ENCODE measurements at places on chromosomes 7 and 10. TPM values are rescaled to one million over a fixed set of nuclear protein-coding genes. Genes with fewer than 3 reads are reported as not detected.
A peak's percentile ranks its signal among the peaks of the same experiment; 100 is the strongest.

DNA sequence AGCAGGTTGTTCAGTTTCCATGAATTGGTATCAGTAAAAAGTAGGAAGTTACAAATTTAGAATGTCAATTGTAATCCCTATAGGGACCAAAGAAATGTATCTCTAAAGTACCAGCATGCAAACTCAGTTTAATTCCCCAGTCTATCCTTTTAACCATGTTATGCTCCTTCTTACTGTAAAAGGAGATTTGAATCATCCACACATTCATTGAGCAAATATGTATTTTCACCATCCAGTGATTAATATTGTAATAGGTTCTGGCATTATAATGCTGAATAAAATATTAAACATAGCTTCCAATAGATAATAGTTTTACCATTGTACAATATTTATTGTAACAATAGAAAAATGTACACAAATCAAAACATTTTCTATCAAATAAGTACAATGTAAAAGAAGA lies 228.2 kb upstream of the SEMA3A start:
- no peak overlapping the region for H3K27ac ChIP-seq
- H3K36me3 ChIP-seq: no peaks in the 10 kb centered on the region
- DNase-seq: no peak
- H3K4me1 ChIP-seq: no peaks in the 10 kb centered on the region
- no peak overlapping the region for H3K4me3 ChIP-seq

- peaks cover 8% of the 10 kb centered on the region for H3K4me1 ChIP-seq
- no peak overlapping the region for H3K4me3 ChIP-seq
- no peak overlapping the region for H3K27ac ChIP-seq
- no peak for DNase-seq
Observed at GRCh38 chr10:118315629-118316028, 26.5 kb downstream of the FAM204A start.

DNA sequence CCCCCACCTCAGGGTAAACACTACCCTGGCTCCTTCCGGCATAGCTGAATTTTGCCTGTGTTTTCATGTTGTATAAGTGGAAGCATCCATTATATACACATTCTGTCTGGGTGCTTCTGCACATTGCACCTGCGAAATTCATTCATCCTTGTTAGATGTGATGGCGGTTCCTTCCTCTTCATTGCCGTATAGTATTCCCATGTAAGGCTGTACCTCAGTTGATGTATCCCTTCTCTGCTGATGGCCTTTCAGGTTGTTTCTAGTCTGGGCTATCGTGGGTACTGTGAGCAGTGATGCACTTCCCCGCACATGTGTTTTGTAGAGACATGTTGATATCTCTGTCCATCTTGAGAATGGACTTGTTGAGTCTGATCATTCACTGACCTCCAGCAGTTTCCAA lies 28.9 kb downstream of the ELFN1 start:
- no peaks in the 10 kb centered on the region for H3K27me3 ChIP-seq
- H3K36me3 ChIP-seq: no peaks in the 10 kb centered on the region
- no peak for DNase-seq
- no peak overlapping the region for H3K27ac ChIP-seq

Gene PCLO
- 4.4 TPM for total RNA-seq

Gene HK1
- 77.6 TPM for total RNA-seq

DNA sequence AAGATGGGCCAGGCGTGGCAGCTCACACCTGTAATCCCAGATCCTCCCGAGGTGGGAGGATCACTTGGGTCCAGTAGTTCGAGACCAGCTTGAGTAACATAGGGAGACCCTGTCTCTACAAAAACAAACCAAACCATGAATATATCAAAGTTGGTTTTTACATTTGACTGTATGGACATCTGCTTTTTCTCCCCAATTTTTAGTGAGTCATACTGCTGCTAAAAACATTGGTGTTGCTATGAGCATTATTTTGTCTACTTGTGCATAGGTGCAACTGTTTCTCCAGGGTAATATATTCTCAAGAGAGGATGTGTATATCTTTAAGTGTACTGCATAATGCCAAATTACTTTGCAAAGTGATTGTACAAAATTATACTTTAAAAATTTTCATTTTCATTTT lies 769 bp upstream of the TMEM248 start:
- H3K27me3 ChIP-seq: no peaks in the 10 kb centered on the region
- H3K4me3 ChIP-seq: peak overlapping the region; percentile 74
- H3K27ac ChIP-seq: no peak overlapping the region
- no peaks in the 10 kb centered on the region for H3K4me1 ChIP-seq
- H3K36me3 ChIP-seq: no peaks in the 10 kb centered on the region
- DNase-seq: no peak

DNA sequence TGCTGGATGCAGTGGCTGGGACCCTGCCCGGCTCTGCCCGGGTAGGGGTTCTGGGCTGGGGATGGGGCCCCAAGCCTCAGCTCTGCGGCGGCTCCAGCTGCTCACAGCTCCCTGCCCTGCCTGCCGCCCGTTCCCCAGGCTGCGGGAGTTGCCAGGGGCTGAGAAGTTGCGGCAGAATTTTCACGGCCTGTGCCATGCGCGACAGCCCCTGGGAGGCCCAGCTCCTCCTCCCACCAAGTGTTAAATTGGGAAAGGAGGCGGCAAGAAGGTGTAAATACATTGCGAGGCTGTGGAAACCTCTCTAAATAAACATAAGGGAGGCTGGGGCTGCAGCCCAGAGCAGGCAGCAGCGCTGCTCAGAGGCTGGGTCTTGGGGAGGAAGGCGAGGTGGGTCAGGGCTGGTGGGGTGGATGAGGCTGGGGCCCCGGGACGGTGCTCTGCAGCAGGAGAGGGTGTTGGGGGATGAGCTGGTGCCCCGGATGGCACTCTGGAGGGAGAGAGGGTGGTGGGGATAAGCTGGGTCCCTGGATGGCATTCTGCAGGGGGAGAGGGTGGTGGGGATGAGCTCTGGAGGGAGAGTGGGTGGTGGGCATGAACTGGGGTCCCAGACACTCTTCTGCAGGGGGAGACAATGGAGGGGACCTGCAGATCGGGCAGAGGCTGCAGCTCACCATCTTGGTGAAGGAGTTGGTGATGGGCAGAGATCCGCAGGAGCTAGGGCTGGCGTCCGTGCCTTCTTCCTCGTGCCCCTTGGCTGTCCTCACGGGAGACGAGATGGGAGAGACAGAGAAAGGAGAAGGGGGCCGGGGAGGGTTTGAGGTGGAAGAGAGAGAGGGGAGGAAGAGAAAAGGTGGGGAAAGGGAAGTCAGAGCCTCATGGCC lies 85.5 kb upstream of the GNA12 start:
- no peaks in the 10 kb centered on the region for H3K27me3 ChIP-seq
- H3K4me1 ChIP-seq: no peaks in the 10 kb centered on the region
- H3K4me3 ChIP-seq: no peak overlapping the region
- no peak for DNase-seq
- H3K36me3 ChIP-seq: no peaks in the 10 kb centered on the region
- no peak overlapping the region for H3K27ac ChIP-seq

- no peak overlapping the region for H3K4me3 ChIP-seq
- no peak overlapping the region for H3K27ac ChIP-seq
- H3K27me3 ChIP-seq: no peaks in the 10 kb centered on the region
- DNase-seq: no peak
- no peaks in the 10 kb centered on the region for H3K4me1 ChIP-seq
Observed at GRCh38 chr7:67309764-67310549, 313.3 kb downstream of the TYW1 start.

DNA sequence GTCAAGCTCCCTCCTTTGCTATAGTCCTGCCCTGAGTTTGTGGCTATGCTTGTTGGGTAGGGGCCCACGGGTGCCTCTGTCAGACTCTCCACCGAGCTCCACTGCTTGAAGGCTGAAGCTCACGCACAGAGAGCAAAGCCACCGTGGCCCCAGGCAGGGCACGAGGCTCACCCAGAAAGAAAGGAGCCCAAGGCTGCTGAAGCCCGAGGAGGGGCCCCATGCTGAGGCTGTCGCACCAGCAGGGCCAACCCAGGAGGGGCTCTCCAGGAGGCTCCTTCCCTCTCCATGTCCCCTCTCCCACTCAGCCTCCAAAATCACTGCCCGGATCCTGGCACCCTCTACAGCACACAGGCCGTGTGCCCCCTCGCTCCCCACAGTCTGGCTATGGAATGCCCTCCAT lies 50.5 kb downstream of the YKT6 start:
- no peak overlapping the region for H3K27ac ChIP-seq
- DNase-seq: no peak
- H3K27me3 ChIP-seq: no peaks in the 10 kb centered on the region
- no peak overlapping the region for H3K4me3 ChIP-seq
- H3K36me3 ChIP-seq: no peaks in the 10 kb centered on the region
- H3K4me1 ChIP-seq: no peaks in the 10 kb centered on the region

Gene PLAU
- total RNA-seq: 5.9 TPM

Gene TMED4
- 88.9 TPM for total RNA-seq

Gene SDHAF3
- 14.7 TPM for total RNA-seq

DNA sequence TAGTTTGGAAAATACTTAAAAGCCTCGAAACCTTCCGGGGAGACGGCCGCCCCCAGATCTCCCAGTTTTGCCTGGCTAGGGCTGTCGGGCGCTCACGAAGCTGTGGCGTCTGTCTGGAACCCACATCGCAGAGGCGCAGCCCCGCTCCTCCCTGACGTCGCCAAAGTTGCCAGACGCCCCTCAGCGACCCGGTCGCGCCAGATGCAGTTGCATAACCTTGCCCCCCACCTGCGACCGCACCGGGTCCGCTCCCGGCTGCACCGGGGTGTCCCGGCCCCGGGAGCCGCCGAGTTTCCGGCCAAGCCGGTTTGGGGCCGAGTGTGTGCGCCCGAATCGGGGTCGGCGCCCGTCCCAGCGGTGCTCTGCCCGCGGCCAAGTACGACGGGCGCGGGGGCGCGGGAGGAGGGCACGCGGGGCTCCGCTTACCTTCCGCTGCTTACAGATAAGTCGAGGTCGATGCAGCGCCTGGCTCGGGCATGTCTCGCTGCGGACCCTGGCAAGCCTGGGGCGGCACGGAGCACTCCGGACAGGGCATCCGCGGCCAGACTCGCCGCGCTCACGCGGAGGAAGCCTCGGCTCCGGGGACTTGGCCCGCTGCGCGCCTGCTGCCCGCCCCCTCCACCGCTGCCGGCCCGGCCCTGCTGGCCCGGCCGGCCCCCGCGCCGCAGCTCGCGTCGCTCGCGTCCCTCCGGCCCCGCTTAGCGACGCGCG lies 665 bp downstream of the INSYN2A start:
- DNase-seq: no peak
- H3K4me3 ChIP-seq: peak overlapping the region; percentile 0
- H3K36me3 ChIP-seq: no peaks in the 10 kb centered on the region
- no peaks in the 10 kb centered on the region for H3K27me3 ChIP-seq
- H3K4me1 ChIP-seq: peaks cover 5% of the 10 kb centered on the region
- H3K27ac ChIP-seq: no peak overlapping the region

DNA sequence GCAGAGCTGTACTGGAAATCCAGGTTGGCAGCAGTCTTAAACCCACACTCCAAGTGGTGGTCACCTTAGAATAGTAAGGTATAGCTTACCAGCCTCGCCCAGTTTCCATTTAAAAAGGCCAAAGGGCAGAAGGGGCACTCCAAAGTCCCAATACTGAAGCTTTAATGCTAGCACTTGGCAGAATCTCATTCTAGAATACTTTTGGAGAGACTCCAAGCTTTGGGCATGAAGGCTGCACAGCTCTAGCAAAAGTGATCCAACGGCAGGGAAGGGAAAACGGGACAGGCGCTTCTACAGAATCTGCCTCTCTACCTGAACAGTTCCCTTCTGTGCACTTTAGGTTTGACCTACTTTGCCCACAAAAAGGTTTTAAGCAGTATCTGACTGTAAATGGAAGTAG lies 19.7 kb downstream of the SMURF1 start:
- H3K4me1 ChIP-seq: no peaks in the 10 kb centered on the region
- no peak overlapping the region for H3K4me3 ChIP-seq
- no peaks in the 10 kb centered on the region for H3K27me3 ChIP-seq
- no peaks in the 10 kb centered on the region for H3K36me3 ChIP-seq
- no peak overlapping the region for H3K27ac ChIP-seq

DNA sequence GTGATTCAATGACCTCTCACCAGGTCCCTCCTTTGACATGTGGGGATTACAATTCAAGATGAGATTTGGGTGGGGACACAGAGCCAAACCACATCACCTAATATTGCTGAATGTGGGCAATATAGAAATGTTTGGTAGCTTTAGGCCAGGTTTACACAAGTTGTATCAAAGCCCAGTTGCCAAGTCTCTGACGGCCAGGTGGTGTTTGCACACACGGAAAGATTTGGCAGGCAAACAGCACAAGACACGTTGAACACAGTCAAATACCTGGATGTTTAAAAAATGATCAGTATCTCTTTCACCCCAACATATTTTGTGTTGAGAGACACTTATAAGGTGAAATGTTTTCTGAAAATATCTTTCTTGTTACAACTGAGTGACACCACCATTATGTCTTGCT lies 294.4 kb upstream of the MKI67 start:
- H3K36me3 ChIP-seq: no peaks in the 10 kb centered on the region
- no peaks in the 10 kb centered on the region for H3K27me3 ChIP-seq
- H3K4me3 ChIP-seq: no peak overlapping the region
- no peak overlapping the region for H3K27ac ChIP-seq
- DNase-seq: no peak

DNA sequence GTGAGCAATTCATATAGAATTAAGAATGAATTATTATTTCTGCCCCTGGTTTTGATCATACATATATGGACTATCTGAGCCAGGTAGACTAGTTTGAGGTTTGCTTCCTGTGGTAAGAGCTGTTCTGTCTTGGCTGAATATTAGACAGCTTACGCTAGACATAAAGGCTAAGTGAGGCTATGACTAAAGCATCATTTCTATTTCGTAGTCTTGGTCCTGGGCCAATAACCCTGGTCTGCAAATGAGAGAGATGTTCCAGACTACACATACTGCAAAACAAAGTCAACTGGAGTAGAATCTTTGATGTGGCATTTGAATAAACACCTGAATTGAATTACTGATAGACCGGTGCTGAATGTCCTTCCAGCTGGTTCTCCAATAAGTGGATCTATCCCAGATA lies 40.8 kb upstream of the CACNB2 start:
- H3K27ac ChIP-seq: no peak overlapping the region
- no peaks in the 10 kb centered on the region for H3K4me1 ChIP-seq
- H3K27me3 ChIP-seq: no peaks in the 10 kb centered on the region
- no peaks in the 10 kb centered on the region for H3K36me3 ChIP-seq
- no peak overlapping the region for H3K4me3 ChIP-seq

Gene CPEB3
- 3.2 TPM for total RNA-seq

DNA sequence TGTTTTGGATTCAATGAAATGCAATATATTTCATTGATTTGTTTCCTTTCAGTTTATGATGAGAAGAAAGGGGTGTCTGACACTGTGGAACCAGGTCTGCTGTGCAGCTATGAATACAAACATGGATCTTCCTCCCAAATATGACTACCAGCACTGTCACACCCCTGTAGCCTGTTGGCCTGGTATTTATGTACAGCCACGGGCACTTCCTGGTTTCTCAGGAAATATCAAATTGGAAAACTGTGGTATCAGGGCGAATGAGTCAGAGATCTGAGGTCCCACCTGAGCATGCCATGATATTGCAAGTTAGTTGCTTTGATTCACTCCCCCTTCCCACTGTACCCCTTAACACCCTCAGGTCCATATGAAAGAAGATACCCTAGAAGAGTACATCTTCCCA lies 87.8 kb downstream of the DNMBP start:
- H3K27me3 ChIP-seq: no peaks in the 10 kb centered on the region
- no peak overlapping the region for H3K4me3 ChIP-seq
- peaks cover 7% of the 10 kb centered on the region for H3K4me1 ChIP-seq

Gene RADIL
- total RNA-seq: 10.1 TPM

GRCh38 chr10:114094795-114095194 lies 51.1 kb downstream of the ADRB1 start:
- H3K36me3 ChIP-seq: no peaks in the 10 kb centered on the region
- no peak for DNase-seq
- no peaks in the 10 kb centered on the region for H3K4me1 ChIP-seq
- no peaks in the 10 kb centered on the region for H3K27me3 ChIP-seq

GRCh38 chr10:70476249-70477035 lies 2.1 kb upstream of the PALD1 start:
- no peak overlapping the region for H3K27ac ChIP-seq
- H3K27me3 ChIP-seq: no peaks in the 10 kb centered on the region
- H3K36me3 ChIP-seq: no peaks in the 10 kb centered on the region
- H3K4me1 ChIP-seq: no peaks in the 10 kb centered on the region
- no peak overlapping the region for H3K4me3 ChIP-seq

Measured in uterus (tissue), 4 donors.